AG10803 (cell line): ENCODE measurements at places on chromosomes 16 and 17.
A peak's percentile ranks its signal among the peaks of the same experiment; 100 is the strongest.

DNA sequence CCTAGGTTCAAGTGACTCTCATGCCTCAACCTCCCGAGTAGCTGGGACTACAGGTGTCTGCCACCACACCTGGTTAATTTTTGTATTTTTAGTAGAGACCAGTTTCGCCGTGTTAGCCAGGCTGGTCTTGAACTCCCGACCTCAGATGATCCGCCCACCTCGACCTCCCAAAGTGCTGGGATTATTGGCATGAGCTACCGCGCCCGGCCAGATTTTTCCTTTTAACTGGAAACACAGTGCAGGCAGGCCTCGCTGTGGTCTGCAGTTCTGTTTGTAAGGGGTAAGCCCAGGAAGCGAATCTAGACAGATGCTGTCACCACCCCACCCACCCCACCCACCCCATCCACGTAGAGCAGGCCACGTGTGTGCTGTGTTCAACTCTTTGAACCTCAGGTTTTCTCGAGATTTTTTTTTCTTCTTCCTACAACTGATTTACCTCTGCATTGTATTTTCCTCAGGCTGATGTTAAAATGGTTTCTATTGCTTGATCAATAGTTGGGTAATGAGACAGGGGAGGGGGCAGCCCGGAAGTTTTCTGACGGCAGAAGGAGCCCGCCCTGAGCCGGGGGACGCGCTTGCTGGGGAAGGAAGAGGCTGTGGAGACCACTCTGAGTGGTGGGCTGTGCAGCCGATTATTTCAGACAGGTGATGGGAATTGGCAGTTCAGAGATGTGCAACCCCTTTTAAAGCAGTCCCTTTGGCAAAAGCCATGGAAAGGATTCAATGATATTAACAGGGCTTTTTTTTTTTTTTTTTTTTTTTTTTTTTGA, 72.9 kb downstream of the DNAH17 start:
- no peak for DNase-seq

DNA sequence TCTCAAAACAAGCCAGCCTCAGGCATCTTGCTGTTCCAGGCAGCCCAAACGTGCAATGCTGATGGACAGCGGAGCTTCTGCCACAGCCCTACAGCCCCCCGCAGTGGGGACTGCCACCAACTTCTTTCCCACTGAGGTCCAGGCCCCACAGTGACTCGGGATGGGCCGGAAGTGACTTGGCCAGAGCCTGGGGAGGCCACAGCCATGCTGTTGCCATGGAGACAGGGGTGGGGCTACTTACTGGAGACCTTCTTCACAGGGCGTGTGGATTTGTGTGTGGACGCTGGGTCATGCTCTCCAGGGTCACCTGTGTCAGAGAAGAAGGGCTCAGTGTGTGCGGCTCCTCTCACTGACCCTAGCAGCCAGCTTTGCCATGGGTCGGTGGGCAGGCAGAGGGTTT, 15.0 kb downstream of the TRIM25 start:
- DNase-seq, result no peak

DNA sequence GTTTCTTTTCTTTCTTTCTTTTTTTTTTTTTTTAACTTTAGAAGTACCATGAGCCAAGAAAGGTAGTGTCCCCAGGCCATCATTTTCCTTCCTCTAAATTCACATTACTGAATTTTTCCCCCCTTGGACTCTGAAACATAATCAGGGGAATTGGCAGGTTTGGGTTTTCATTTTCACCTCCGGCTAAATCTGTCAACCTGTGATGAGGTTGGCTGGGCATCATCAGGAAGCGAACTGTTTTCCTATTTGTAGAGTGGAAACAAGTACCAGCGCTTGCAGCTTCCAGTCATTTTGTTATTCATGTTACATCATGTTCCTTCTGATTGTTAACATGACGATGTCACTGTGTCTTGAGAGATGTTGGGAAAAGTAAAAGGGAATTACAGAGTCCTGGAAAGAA, 641.9 kb upstream of the RBFOX1 start:
- DNase-seq, result no peak

- DNase-seq, result peak; percentile 86
Measured at GRCh38 chr17:82931699-82932517, 92.1 kb upstream of the ZNF750 start.

DNA sequence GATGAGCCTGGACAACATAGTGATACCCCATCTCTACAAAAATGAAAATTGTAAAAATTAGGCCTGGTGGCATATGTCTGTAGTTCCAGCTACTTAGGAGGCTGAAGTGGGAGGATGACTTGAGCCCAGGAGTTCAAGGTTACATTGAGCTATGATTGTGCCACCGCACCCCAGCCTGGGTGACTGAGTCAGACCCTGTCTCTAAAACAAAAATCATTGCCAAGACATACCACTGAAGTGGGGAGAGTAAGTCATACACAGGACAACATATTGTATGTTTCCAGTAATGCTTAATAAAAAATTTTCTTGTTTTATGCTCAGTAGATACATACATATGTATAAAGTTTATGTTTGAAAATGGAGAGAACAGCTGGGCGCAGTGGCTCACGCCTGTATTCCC, 39.2 kb downstream of the NDE1 start:
- peak; percentile 20 for DNase-seq

DNA sequence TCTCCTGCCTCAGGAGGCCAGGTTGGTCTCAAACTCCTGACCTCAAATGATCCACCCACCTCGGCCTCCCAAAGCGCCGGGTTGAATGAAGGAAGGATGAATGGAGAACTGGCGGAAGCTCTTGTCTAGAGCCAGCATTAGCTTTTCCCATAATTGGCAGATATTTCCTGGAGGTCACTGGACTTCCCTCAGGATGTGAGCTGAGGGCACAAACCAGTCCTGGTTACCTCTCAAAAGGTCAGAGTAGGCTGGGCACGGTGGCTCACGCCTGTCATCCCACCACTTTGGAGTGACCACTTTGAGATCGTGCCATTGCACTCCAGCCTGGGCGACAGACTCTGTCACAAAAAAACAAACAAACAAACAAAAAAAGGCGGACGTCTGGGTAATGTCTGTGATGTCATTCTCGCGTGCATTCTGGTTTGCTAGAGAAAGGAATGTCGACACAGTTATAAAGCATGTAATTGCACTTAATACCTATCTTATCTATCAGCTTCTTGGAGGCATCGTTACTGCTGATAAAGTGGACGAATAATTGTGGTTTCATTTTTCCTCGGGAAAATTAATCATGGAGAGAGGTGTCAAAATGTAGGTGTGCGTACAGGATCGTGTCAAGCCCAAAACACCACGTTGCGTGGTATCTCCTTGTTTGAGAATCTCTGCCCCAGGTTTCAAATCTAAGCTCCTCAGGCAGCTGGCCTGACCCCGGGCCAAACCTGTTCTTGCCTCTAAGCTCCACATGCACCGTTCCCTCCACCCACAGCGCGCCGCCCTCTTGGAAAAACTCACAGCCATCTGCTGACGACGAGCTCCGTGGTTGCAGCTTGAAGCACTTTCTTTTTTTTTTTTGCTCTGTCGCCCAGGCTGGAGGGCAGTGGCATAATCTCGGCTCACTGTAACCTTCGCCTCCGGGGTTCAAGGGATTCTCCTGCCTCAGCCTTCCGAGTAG, 6.4 kb upstream of the CRK start:
- DNase-seq, result no peak

DNA sequence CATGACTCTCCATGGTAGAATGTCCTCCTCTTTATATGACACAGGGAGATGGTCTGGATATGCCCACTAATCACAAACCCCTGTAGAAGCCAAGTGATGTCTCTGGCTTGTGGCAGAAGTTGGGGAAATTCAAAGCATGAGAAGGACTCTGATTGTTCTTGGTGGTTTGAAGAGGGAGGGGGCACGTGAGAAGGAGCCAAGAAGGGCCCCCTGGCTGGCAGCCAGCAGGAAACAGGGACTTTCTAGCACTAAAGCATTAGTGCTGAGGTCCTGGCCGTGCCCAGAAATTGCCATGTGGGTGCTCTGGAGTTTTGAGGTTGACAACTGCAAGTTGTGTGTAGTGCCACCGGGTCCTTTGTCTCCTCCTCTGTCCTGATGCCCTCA, 199.9 kb downstream of the LGALS9B start:
- DNase-seq, result no peak

DNA sequence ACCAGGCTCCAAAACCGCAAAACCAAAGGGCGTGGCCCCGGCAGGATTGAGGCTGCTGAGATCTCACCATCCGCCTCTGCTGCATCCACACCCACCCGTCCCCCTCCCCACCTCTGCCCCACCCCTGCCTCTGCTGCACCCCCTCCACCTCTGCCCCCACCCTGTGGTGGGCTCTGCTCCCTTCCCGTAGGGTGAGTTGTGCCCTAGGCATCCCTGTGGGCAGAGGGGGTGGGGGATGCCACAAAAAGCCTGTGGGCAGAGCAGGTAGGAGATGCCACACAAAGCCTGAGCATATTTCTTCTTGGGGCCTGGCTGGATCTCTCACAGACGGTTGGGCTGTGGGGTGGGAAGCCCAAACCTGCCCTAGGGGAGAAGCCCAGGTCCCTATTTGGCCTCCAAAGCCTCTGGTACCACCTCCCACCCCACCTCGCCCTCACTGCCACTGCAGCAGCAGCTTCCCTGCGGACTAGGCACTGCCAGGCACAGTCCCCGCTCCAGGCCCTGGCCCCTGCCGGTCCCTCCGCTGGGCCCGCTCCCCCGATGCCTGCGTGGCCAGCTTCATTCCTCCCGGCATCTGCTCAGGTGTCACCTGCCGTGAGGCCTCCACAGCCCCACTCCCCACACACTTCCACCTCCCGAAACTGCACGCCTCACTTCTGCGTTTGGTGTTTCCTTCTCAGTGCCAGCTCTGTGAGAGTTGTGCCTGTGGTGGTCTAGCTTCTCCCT, 11.3 kb upstream of the PABPN1L start:
- no peak for DNase-seq
